ENCODE measurements at places on chromosomes 5 and 9.

DNA sequence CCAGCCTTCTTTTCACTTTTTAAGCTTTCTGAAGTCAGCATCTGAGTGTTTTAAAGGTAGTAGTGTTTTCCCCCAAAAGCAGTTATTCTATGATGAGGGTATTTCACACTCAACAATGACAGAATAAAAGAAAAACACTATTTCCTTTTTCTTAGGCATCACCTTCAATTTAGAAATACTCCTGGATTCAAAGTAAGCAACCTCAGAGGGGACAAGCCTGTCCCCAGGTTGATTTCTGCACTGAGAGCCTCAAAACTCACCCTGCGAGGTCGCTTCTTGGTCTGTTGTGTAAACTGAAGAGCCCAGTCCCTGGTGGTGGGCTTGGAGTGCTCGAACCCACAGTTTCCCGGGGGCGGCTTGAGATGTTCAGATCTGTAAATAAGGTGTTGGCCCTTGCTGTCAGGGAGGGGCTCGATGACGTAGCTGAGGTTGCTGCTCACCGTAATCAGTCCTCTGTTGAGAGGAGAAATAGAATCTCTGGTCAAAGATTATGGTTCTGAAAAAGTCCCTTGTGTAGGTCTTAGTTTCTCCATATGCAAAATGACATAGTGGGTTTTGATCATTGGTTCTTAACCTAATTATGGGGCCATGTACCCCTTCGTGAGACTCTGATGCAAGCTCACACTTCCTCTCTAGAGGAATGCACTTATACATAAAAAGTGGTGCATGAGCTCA, 55.9 kb downstream of the ADAM19 start:
- no peak for DNase-seq

- DNase-seq = no peak
Measured at GRCh38 chr9:134870746-134871662, 9.6 kb upstream of the FCN2 start.

DNA sequence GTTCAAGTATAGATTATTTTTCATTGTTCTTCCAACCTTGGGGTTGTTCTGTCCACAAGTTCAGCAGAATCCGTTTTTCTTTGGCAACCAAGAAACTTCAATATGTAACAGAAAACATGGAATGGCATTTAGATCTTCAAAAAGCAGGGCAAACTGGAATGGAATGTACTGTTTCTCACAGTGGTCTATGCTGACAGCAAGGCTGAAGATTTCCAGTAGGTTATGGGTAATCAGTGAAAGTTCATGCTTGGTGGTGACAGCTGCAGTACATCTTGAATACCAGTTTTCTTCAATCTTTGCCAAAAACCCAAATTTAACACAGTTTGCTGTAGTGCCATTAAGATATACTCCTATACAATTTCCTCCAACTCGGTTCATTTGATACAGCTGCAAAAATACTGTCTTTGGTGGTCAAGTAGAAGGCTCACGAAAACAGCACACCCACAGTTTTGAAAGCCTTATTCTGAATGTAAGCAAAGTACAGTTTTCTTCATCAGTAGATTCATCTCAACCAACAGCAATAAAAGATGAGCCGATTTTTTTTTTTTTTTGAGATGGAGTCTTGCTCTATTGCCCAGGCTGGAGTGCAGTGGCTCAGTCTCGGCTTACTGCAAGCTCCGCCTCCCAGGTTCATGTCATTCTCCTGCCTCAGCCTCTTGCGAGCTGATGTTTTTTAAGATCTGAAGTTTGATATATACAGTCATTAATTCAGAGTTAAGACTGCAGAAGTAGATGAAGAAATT, 4.9 kb downstream of the TRIM52 start:
- peak; percentile 16 for DNase-seq

DNA sequence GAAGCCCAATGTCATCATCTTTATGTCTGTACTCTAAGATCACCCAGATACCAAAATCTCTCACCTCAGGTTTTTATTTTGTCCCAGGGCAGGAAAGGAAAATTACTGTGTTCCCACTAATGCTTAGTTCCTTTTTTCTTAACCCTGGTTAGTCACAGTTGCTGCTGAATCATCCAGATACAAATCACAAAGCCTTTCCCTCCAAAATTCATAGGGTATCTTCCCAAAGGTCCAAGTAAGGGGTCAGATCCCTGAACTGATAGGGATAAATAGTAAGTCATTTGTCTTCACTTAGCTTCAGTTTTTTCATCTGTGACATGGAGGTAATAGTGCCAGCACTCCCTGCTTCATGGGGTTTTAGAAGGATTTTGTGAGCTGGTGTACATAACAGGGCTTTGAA, 2.2 kb downstream of the PLCXD3 start:
- DNase-seq = no peak

DNA sequence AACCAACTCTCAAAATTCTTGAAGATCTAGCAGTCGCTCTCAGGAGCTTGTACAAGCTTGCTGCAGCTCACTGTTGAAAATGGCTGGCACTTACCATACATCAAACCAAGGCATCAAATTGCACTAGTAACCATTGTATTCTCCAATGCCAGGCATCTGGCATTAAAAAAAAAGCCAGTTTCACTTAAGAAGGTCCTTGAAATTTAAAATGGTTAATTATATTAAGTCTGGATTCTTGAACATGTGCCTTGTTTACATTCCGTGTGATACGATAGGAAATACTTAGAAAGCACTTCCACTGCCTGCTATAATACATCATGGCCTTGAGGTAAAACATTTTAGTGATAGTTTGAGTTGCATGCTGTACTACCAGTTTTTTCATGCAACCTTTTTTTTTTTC, 300.7 kb downstream of the KDM4C start:
- DNase-seq = no peak

DNA sequence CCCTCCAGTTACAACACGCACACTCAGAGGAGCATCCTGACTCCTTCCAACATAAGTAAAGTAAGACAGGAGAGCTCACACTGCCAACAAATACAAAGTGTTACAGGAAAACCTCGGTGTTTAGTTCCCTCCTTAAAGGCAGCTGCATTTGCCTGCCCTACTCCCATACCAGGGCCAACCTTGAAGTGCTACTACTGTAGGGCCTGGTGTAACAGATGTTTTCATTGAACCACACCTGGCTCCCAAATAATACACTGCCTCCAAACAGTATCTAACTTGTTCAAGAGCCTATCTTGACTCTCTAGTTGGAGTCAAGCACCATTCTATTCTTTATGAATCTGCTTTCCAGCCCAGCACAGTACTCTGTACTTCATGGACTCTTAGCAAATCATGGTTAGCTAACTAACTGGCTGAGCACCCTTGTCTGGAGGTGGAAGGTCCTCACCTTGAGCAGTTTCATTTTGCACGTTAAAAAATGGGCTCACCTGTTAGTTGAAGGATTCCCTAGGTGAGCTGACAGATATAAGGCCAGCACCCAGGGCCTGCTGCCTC, 34.6 kb downstream of the TTC39B start:
- no peak for DNase-seq

DNA sequence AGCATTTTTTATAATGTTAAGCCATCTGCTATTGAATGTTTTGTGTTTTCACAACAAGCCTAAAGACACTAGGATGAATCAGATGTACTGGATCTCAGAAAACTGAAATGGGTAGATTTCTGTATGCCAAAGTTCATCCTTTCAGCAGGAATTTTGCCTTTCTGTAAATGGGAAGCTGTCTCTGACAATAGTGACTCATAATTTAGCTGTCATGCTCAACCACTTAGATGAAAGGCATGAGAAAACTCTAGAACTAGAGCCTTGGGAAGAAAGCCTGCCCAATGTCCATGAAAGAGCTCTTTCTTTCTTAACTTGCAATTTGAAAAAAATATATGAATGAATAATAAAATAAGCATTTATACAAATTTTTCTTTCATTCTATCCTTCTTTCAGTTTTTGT, 616.0 kb upstream of the EDIL3 start:
- no peak for DNase-seq

- no peak for DNase-seq
Measured at GRCh38 chr5:10524376-10525123, 39.3 kb upstream of the ANKRD33B start.

DNA sequence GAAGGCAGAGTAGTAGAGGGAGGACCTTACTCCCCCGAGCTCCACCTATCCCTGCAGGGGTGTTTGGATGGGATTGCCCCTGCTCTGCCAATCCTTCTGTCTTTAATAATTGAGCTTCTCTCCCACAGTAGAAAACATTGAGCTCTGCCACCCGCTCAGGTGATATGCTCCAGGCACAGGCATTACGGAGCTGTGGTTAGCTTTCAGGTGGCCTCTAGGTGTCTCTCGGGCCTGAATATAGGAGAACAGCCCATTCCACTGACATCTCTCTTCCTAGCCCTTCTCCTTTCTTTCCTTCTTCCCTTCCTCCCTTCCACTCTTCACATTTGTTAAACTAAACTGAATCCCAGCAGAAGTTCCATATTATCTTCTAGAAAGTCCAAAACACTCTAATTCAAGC, 203.4 kb downstream of the SYK start:
- no peak for DNase-seq

DNA sequence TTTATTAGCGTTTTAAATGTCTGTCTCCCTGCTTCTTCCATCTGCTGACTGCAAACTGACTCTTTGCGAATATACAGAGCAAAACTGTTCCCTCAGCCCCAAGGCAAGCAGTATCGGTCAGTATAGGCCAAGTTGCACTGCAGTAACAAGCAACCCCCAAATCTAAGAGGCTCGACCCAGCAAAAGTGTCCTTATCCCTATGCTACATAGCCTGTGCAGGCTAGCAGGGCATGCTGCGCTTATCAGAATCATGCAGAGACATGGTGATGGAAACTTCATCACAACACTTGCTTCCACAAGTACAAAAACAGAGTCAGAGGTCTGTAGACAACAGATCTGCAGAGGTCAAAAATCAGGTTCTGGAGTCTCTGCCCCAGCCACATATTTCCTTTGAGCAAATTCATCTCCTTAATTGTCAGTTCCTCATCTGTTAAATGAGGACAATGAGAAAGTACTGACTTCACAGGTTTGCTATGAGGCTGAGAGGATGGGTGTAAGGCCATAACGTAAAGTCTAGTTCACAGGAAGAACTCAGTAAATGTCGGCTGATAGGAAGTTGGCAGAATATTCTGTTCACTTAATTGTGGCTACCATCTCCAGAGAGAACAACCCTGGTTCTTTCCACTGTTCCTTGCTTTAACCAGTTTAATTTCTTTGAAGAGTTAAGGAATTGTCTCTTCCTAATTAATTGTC, 9.6 kb upstream of the IL17B start:
- no peak for DNase-seq

DNA sequence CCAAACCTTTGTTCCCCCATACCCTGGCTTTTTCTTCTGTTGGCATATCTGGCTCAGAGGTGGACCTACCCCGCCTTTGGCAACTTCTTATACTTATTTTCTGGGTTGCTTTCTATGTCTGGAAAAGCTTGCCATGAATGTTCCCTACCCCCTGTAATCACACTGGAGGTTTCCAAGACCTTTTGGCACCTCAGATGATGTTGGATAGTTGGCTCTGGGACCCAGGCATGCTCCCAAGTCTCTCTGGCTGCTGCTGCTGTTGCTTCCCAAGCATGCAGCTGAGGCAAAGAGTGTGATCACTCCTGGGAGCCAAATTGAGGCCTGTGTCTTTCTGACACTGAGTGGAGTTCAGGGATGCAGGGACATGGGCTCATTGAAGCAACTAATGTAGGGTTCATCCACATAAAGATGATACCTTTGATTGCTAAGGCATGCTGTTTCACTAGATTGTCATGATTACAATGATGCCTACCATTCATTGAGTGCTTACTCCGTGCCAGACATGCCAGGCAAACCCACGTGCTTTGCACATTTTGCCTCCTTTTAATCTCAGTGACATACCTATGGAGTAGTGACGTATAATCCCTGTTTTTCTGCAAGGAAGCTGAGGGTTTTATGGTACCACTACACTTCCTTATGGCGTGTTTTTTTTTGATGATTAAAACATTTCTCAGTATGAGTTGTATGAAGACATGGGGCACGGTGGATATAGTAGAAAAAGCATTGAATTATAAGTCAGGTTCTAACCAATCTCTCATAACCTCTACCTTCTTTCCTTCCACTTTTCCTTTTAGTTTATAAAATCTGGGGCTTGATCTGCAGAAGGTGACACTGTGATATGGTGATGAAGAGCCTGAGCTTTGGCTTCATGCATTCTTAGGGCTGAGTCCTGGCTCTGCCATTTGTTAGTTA, 73.1 kb downstream of the ARHGAP26 start:
- no peak for DNase-seq

DNA sequence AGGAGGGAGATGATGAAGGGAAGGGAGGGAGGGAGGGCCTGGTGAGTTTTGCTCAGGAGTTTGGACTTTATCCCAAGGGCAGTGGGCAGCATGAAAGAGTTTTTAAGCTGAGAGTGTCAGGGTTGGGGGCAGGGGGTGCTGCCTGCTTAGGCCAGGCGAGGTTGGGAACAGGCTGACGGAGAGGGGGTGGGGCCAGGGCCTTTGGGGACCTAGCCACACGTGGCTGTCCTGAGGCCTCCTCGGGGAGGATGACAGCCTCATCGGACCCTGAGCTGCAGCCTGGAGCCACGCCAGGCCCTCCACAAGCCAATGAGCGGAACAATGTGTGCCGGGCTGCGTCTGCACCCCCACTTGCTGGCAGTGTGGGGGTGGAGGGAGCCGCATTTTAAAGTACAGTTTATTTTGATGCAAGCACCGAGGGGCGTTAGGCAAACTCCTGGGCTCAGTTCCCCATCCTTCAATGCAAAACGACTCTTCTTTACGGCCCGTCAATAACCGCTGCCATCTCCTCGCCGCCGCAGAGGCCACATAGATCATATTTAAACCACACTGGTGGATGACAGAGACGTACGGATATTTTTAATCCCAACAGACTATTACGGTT, 5.3 kb upstream of the RXRA start:
- no peak for DNase-seq

DNA sequence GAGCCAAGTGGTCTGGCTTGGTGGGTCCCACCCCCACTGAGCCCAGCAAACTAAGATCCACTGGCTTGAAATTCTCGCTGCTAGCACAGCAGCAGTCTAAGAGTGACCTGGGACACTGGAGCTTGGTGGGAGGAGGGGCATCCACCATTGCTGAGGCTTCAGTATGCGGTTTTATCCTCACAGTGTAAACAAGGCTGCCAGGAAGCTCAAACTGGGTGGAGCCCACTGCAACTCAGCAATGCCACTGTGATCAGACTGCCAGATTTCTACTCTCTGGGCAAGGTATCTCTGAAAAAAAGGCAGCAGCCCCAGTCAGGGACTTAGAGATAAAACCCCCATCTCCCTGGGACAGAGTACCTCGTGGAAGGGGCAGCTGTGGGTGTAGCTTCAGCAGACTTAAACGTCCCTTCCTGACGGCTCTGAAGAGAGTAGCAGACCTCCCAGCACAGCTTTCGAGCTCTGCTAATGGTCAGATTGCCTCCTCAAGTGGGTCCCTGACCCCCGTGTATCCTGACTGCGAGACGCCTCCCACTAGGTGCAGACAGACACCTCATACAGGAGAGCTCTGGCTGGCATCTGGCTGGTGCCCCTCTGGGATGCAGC, 18.2 kb upstream of the STK32A start:
- no peak for DNase-seq

- no peak for DNase-seq
Measured at GRCh38 chr5:134124289-134125038, 10.0 kb downstream of the TCF7 start.

GRCh38 chr9:115980502-115980901, 173.1 kb upstream of the PAPPA start:
- no peak for DNase-seq
